ENCODE measurements at places on chromosomes 3 and 15. TPM values are rescaled to one million over a fixed set of nuclear protein-coding genes. Genes with fewer than 3 reads are reported as not detected.

CHL1 gene
- total RNA-seq = 1,010 TPM

DNA sequence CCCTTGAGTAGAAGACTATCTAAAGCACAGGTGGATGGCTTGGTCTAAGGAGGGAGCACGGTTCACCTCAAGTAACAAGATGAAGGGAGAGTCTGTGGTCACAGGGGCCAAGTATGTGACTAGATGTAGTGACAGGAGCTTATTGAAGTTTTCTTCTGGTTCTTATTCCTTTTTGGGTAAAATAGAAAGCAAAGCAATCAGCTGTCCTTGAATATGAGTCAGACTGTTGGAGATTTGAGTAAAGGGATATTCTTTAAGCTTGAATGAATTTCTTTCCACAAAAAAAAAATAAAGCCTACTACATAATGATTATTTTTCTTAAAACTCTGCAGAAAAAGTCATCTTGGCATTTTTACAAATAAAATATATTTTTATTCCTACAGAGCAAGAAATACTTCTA lies 1.5 kb upstream of the CNTN6 start:
- no peak for DNase-seq

DNA sequence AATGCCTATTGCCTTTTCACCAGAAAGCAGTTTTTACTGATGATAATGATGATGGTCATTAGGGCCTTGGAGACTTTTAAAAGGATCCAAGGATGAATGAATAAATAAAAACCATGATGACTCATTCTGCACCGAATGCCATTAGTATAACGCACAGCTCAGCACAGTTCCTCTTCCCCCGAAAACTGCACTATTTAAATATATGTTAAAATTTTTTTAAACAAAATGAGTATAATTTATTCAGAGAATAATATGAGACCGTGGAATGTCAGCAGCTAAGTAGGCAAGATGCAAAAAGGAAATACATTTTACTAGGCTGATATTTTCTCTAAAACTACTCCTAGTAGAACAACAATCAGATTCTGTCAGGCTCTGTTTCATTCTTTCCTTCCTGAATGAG lies 83.4 kb upstream of the NANOGP8 start:
- no peak for DNase-seq

DNA sequence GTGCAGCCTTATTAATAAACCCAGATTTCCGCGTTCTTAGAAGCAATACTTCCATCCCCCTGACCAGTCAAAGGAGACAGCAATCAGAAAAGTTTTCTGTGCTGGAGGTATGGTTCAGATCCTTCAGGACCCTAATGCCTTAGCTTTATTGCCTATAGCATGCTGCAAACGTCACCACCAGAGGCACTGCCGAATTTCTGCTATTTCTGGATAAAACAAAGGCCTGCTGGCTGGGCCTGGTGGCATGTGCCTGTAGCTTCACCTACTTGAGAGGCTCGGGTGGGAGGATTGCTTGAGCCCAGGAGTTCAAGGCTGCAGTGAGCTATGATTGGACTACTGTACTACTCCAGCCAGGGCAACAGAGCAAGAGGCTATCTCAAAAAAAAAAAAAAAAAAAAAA lies 407.2 kb downstream of the FOXP1 start:
- no peak for DNase-seq

GRCh38 chr15:67240235-67241131 lies 14.0 kb downstream of the AAGAB start:
- no peak for DNase-seq

- DNase-seq = no peak
Observed at GRCh38 chr3:23320586-23321570, 117.8 kb downstream of the UBE2E2 start.

DNA sequence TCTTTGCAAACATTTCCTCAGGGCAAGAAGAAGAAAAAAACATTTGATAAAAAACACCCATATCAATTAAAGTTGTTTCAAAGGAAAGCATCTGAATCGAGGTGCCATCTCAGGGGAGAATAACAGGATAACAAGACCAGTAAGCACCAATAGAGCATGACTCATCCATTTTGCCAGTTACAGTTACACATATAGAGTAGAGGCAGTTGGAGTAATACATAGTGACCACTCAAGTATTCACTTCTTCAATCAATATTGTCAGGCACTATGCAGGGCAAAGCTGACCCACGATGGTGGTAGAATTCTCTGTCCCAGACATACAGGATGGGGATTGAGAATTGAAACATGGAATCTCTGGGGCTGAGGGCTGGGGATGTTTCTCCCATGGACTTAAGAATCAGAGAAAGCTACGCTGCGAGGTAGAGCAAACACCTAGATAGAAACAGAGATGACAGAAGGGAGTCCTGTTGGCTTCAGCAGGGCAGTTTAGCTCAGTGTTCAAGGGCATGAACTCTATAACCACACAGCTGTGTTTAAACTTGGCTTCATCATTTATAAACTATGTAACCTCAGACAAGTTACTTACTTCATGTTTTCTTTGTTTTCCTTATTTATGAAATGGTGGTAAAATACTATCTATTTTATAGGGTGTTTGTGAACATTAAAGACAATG lies 186.4 kb upstream of the NANOGP8 start:
- DNase-seq = no peak

DNAJA4 gene
- 29.8 TPM for total RNA-seq

FGF7 gene
- 0.41 TPM for total RNA-seq

- DNase-seq = no peak
Observed at GRCh38 chr15:52098323-52098722, 14.3 kb downstream of the BCL2L10 start.

DNA sequence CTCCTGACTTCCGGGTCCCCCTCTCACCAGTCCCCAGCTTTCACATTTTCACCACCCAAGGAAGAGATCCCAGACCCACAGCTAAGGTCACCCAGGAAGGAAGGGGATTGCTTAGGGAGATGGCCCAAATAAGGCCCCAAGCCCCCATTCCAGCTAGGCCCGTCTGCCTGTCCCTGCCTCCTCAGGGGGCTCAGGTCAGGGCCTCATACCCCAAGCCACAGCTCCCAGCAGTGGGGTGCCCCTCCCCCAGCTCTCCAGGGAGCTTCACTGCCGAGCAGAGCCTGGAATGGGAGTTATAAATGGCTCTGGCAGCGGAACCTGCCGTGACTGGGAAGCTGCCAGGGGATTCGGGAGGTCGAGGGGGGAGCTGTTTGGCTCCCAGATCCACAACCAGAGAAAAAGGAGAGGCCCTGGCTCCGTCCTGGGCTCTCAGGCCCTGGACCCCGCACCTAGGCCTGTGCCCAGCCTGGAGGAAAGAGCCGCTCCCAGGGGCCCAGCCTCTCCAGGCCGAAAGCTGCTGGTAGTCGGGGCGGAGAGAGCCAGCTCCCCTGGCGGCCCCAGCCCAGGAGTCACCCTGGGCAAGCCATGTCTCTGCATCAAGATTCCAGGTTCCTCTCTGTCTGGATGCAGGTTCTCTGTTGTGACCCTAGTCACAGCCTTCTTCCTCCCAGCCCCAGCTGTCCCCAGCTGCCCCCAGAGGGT lies 550 bp downstream of the CCDC9B start:
- peak; percentile 73 for DNase-seq

DNA sequence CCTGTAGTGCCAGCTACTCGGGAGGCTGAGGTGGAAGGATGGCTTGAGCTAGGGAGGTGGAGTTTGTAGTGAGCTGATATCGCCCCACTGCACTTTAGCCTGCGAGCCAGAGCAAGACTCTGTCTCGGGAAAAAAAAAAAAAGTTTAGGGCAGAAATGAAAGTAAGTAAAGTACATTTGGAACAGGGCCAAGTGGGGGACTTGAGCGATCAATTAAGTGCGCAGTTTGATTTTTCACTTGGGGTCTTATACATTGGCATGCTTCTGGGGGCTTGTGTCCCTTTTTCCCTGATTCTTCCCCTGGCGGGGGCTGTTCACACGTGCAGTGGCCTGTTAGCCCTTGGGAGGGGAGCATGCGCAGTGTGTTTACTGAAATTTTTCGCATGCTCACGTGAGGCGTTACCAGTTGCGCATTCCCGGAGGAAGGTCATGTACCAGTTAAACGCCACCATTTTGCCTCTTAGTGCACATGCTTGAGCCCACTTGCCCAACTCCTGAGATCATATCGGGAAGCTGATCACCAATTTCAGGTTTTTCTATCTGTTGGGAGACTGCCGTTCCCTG lies 42.0 kb downstream of the GALNT15 start:
- no peak for DNase-seq

GRCh38 chr15:36008719-36009118 lies 462.8 kb upstream of the DPH6 start:
- DNase-seq = no peak

- DNase-seq = no peak
Observed at GRCh38 chr3:39361252-39361927, 21.8 kb upstream of the SLC25A38 start.

SYNPR gene
- total RNA-seq = 119 TPM

GRCh38 chr3:54349231-54349652 lies 226.9 kb downstream of the CACNA2D3 start:
- no peak for DNase-seq

DNA sequence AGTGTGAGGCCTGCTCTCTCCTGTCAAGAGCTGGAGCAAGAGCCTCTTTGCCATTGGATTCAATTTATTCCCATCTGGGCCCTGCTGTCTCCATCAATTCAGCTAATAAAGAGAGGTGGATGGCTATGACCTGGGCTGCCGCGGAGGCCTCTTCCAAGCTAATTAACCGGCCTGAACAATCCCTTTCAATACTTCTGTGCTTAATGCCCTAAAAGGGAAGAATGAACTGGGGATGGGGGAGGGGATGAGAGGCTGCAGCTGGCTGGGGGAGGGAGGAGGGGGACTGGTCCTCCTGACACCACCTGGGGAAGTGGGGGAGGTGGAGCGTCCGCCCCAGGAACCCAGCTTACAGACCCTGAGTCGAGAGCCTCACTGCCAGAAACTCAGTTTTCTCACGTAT lies 33.4 kb upstream of the PRR23E start:
- DNase-seq = no peak

DNA sequence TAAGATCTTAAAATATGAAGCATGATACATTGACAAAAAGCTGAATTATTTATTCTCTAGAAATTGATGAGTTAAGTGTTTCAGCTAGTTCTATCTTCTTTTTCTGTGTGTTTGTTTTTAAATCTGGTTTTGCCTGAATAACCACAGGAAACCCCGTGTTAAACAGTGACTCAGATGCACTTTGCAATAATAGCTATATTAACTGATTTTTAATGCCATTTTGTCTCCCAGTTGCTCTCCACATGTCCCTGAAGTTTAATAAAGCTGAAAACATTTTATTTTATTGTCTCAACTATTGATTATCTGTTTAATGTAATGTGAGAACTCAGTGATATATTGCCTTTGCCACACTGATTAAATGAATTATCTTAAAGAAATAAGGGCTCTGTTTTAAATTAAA lies 42.8 kb upstream of the ROBO1 start:
- DNase-seq = no peak

GRCh38 chr3:23804441-23805209 lies 1.1 kb upstream of the UBE2E1 start:
- no peak for DNase-seq

STRC gene
- under 0.01 TPM for total RNA-seq

DNA sequence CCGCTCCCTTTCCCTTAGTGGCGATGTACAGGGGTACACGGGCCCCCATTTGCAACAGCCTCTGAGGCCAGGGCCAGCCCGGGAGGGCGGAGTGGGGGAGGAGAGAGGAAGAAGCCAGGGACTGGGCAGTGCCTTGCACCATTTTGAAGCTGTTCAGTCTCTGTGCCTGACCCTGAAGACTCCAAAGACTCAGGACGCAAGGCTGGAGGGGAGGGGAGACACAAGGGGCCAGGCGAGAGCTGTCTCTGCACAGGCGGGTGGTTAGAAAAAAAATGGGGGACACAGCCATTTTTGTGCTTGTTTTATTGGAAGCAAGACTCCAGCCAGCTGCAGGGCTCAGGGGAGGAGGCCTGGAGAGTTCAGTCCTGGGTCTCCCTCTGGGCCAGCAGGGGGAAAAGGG lies 1.6 kb downstream of the RPP25 start:
- DNase-seq = no peak

GRCh38 chr3:77466562-77467115 lies 426.7 kb downstream of the ROBO2 start:
- no peak for DNase-seq

DNA sequence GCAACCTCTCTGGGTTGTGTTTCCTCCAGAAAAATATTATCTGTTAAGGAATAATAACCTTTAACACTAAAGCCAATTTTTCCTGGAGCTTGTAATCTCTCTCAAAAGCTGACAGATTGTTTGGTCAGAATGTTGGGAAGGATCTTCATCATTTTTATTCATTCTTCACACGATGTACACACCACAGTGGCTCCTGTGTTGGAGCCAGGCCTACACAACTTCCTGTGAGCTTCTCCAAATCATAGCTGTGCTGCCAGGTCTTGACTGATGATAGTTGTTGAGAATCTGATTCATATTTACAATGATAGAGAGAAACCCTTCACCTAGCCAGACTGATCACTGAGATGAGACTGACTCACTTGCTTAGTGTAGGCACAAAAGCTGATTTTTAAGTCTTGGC lies 151.0 kb upstream of the ROBO2 start:
- DNase-seq = no peak

GRCh38 chr3:169071003-169071402 lies 592.5 kb downstream of the MECOM start:
- DNase-seq = no peak

OCA2 gene
- total RNA-seq = 4.5 TPM

- no peak for DNase-seq
Observed at GRCh38 chr3:87145553-87145952, 81.6 kb upstream of the CHMP2B start.

GRCh38 chr3:114110439-114110838 lies 53.9 kb downstream of the QTRT2 start:
- no peak for DNase-seq

ZNF662 gene
- 16.7 TPM for total RNA-seq

- no peak for DNase-seq
Observed at GRCh38 chr3:178231645-178232044, 304.6 kb upstream of the KCNMB2 start.

DNA sequence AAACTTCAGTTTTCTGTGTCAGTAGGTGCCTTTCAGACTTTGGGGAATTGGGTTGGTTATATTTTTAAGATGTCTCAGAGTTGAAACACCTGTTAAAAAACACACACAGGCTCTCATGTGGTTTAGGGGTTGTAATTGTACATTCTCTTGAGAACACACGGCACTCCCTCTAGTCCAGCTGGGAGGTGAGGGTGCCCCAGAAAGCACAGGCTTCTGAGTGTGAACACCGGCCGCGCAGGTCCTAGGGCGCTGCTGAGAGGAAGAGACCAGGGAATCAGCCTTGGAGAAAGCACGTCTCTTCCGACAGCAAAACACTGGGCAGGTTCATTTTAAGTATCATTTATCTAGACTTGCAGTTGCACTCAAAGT lies 68.0 kb upstream of the RPL35A start:
- no peak for DNase-seq

ITPKA gene
- total RNA-seq = 1.6 TPM

- DNase-seq = no peak
Observed at GRCh38 chr15:68217341-68217740, 12.2 kb downstream of the CLN6 start.

GRCh38 chr15:29156521-29156920 lies 113.1 kb downstream of the NSMCE3 start:
- DNase-seq = no peak

SLC28A2 gene
- total RNA-seq = not detected

REC114 gene
- not detected for total RNA-seq

FAM107A gene
- 15.5 TPM for total RNA-seq

CLDN1 gene
- total RNA-seq = 4.1 TPM

GRCh38 chr3:187358068-187358467 lies 10.1 kb upstream of the RTP4 start:
- DNase-seq = no peak

SOX14 gene
- not detected for total RNA-seq

CLDN16 gene
- 1.6 TPM for total RNA-seq
